ENCODE measurements at places on chromosomes 1 and 21. TPM values are rescaled to one million over a fixed set of nuclear protein-coding genes. Genes with fewer than 3 reads are reported as not detected.

The BLACAT1 gene
- under 0.01 TPM for total RNA-seq

The PPP2R5A gene
- total RNA-seq = 8.4 TPM

The NEGR1 gene
- 13.1 TPM for total RNA-seq

The UBXN10 gene
- total RNA-seq = not detected

The SLC2A5 gene
- total RNA-seq = not detected

The FMN2 gene
- total RNA-seq = 50.0 TPM

The CRYAA gene
- total RNA-seq = not detected

The ARHGEF10L gene
- 5.0 TPM for total RNA-seq

The CCT8 gene
- total RNA-seq = 286 TPM

The ADIPOR1 gene
- 83.9 TPM for total RNA-seq

The FGR gene
- total RNA-seq = not detected

The DIPK1A gene
- 7.5 TPM for total RNA-seq

The TMEM240 gene
- total RNA-seq = 1.1 TPM

The F13B gene
- total RNA-seq = not detected

The CD84 gene
- not detected for total RNA-seq

All from IMR-90 (cell line).